ENCODE measurements at places on chromosomes 5 and 9.

GRCh38 chr9:98930792-98931191, 12.9 kb upstream of the COL15A1 start:
- DNase-seq: no peak

- no peak for DNase-seq
Observed at GRCh38 chr9:95044731-95045508, 272.6 kb downstream of the FANCC start.

- DNase-seq: no peak
Observed at GRCh38 chr5:67404256-67405100, 207.9 kb upstream of the CD180 start.

DNA sequence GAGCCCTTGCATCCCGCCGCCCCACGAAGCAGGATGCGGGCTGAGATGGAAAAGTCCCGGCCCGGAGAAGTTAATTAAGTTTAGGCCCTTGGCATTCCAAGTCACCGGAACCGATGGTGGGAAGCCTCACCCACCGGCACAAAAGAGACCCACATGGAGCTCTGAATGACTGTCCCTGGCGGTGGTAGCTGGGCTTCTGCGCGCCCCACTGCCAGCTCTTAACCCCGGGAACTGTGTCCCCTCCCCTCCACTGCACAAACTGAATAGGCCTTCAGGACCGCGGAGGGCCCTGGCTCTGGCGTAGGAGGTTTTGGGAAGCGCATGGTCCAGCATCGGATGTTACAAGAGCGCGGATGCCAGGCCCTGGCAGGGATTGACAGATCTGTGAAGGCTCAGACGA, 291.1 kb upstream of the TUT7 start:
- no peak for DNase-seq

- peak; percentile 20 for DNase-seq
Observed at GRCh38 chr5:82274343-82275211, 3.6 kb downstream of the RPS23 start.

GRCh38 chr9:134057751-134058701, 9.8 kb downstream of the BRD3 start:
- no peak for DNase-seq

DNA sequence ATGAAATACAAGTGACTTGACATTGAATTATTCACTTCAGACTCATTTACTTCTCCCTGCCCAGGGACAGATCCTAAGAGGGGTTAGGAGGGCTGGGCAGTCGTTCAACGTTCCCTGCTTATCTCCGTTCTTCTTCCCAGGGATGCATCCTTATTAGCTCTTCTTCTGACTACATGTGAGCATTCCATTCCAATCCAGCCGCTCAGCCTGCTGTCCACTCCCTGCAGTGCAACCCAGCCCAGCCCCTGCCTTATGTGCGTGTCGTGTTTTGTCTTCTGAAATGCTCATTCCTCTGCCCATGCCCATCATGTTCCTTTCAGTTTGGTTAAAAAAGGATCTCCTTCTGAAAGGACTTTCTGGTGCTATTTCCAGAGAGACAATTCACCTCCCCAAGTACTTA, 64.7 kb upstream of the PALM2AKAP2 start:
- DNase-seq: no peak

- DNase-seq: no peak
Observed at GRCh38 chr9:71710201-71710600, 58.1 kb downstream of the CEMIP2 start.

Data from stimulated activated CD4-positive, alpha-beta T cell treated with anti-CD3 and anti-CD28 coated beads, Interleukin-15, amount 100 ng/mL, for 1 hour (primary cell).